ENCODE measurements at places on chromosomes 6 and 20.

GRCh38 chr20:37798312-37798711, 104.5 kb downstream of the CTNNBL1 start:
- DNase-seq, result no peak

- DNase-seq, result no peak
These were observed 98.4 kb upstream of the ADTRP start for GRCh38 chr6:11876934-11877433.

DNA sequence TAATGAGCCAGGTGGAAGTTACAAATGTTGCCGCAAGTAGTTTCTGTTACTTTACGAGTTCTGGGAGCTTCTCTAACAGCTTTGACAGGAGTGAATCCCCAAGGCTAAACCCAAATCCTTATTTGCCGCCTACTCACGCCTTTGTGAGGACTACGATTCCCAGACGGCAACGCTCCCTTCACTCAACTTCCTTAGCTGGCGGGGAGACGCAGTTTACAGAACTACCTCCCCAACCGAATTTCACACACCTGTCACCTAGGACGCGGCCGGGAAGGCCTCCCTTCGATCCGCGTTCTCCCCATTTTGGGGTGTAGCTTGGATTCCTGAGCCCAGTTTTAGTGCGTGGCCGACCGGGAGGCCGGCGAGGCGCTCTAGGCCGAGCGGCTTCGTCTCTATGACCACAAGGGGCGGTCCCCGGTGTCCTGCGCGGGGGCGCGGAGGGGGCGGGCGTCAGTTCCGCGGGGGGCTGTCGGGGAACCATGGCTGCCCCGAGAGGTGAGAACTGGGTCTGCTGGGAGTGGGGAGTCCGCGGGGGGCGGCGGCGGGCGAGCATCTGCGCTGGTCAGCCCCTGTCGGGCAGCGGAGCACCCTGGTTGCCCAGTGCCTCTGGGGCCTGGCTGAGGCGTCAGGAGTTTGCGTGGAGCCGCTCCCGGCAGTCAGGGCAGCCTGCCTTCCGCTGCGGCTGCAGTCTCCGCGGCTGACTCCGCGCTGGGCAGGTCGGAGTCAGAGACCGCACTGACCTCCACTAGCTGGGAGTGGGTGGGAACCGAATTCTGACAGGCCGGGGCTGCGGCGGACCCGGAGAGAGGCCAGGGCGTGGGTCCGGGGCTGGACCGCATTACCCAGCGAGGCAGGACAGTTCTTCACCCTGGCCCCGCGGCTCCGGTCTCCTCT, at the start of gene SLC35A1:
Gene SLC35A1 (plus strand): TSS at position 450 of the 894 bp plus-strand sequence. CDS start 30 bp downstream, at position 480.
- DNase-seq, result no peak

- no peak for DNase-seq
These were observed 14.5 kb downstream of the ZNF76 start for GRCh38 chr6:35273822-35274559.

DNA sequence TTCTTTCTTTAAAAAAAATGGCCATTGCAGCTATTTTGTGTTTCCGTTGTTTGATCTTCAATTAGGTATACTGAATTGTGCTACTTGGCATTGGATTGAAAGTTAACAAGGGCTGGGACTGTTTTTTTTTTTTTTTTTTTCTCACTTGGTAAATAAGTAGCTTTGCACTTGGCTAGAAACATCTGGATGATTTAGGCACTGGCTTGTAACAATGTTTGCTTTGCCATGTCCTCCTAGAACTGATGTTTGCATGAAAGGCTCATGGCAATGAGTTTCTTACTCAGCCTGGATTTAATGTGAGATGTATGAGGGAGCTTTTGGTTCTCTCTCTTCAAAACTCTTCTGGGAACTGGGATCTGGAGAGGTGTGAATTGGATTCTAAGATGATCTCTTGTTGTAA, 414.1 kb downstream of the CDH26 start:
- no peak for DNase-seq

DNA sequence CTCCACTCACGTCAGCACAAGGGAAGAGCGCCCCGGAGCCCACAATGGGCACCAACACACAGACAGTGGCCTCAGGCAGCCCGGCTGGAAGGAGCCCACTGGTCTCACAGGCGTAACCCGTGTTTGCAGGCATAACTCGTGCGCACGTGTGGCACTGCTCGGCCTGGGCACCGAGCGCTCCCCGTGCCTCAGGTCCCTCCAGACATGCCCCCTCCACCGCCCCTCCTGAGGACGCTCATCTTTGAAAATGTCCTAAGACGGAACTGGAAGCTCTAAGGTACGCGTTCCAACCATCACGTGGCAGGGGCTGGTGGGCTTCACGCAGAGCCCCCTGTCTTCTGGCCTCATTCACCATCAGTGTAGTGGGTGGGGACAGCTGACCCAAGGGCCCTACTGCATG, 44.6 kb downstream of the SSR1 start:
- DNase-seq, result no peak

DNA sequence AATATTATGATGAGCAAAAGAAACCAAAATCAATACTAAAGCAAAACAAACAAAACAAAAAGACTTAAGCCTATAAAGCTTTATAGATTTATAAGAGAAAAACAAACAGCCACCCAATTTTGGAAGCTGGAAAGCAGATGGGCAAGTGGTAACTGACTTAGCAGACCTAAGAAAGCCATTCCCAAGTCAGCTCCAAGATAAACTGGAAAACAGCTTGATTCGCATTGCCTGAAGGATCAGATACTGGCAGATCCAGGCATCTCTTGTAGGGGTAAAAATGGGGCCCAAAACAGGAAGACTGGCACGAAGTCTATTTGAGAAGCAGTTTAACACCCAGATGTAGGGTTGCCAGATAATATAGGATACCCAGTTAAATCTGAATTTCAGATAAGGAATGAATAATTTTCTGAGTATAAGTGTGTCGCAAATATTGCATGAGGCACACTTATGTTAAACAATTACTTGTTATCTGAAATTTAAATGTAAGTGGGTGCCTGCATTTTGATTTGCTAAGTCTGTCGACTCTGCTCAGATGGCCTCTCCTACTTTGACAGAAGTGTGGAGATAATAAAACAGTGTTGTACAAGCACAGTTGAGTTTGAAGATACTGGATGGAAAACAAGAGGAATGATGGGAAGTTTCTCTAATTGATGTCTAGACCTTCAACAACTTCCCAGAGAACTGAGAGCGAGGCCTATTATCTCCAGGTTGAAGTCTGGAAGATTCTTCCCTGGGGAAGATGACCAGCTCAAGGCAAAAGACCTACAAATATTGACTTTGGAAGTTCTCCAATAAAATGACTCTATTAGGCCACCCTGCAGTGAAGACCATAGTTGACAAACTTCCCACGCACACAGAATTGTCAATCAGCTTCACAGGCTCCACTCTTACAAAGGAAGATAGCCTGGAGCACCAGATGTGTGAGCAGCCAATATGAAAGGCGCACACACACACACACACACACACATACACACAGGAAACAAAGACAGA, 113.4 kb downstream of the FAM50B start:
- no peak for DNase-seq

DNA sequence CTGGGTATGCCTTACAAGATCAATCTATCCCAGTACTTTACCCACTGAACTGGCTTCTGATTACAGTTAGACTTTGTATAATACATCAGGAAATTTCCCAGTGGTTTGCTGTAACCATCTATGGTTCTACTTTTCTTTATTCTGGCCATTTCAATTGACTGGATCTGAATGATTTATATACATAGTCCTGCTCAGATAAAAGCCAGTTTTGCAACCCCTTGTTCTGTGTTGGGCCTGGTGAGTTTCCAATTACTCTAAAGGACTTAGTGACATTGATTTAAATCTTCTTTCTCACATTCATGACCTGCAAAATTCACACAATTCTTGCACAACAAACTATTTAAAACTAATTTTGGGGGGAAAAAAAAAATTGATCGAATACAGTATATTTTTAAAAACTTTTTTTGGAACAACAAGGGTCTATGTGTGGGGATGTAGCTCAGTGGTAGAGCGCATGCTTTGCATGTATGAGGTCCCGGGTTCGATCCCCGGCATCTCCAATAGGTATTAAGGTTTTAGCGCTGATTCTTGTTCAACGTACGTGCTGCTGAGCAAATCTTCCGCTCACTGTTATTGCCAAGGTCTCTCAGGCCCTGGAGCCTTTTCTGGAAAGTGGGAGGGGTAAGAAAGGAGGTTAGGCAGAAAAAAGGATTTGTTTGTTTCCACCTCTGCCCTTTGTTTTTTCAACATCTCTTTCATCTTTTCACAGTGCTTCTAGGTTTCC, 117.5 kb downstream of the GPX5 start:
- DNase-seq, result no peak

GRCh38 chr20:45238139-45238538, 16.2 kb downstream of the SLPI start:
- DNase-seq, result no peak

DNA sequence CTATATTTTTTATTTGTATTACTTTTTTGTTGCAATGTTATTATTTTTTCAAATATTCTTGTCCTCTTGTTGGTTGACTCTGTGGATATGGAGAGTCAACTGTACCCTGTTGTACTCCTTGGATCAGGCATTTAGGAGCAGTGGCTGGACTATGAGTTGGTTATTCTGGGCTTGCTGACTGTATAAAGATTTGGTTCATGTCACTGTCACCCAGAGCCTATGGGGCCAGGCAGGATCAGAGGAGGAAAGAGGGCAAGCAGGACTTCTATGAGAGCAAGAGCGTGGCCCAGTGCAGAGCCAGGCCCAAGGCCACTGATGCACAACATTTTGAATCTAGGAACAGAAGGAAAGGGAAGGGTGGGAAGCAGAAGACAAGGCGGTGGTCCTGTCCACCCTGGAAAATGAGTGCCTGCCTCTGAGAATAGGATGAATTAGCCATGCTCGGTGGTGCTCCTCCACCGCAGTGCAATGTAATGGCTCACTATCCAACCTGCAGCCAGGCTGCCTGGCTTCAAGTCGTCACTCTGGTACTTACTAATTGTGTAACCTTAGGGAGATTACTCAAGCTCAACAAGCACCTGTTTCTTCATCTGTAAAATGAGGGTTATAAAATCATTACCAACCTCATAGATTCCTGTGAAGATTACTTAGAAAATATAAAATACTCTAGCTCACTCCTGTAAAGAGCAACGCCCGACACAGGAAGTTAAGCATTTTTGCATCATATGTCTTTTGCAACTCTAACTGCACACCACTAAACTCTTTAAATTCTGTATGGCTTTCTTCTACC, 192.1 kb downstream of the KCNQ5 start:
- DNase-seq, result no peak

GRCh38 chr20:41386502-41387427, 20.1 kb upstream of the EMILIN3 start:
- DNase-seq, result no peak

GRCh38 chr20:58900397-58900796, 47.9 kb downstream of the GNAS start:
- DNase-seq, result no peak

- DNase-seq, result no peak
These were observed at the start of gene GNAS-AS1 for GRCh38 chr20:58850693-58851174. Gene GNAS-AS1 (minus strand): TSS chr20:58850902.

DNA sequence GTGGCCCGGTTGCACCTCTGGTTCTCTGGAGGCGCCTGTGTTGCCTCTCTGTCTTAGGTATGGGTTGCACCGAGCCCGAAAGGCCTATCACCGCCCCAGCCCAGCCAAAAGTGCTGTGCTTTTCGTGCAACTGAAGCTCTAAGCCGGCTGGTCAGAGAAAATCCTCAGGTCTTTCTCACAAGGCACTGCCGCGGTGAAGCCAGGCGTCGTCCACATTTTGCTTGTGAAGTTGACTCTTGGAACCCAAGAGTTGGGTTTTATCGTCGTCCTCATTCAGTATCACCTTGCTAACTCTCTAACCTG, 726 bp upstream of the EMILIN3 start:
- no peak for DNase-seq

- no peak for DNase-seq
These were observed 67.3 kb downstream of the ADTRP start for GRCh38 chr6:11711003-11711983.

DNA sequence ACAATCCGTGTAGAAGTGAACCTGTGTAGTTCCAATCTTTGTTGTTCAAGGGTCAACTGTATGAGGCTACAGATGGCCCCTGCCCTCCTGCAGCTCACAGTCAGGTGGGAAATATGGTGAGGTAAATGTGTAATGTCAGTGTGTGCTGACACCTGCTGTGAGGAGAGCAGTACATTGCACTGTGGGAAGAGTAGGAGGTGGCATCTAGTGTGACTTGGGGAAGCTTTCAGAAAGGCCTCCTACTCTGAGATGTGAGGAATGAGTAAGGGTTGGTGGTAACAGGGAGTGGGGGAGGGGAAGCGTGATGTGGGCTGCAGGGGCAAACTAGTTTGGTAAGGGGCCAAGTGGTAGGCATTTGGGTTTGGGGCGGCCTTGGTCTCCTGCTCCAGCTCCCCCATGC, 188.8 kb downstream of the FARS2 start:
- DNase-seq, result no peak

- no peak for DNase-seq
These were observed 15.4 kb downstream of the EZR start for GRCh38 chr6:158803733-158804143.

- no peak for DNase-seq
These were observed 13.8 kb downstream of the TFAP2A start for GRCh38 chr6:10401004-10401536.

DNA sequence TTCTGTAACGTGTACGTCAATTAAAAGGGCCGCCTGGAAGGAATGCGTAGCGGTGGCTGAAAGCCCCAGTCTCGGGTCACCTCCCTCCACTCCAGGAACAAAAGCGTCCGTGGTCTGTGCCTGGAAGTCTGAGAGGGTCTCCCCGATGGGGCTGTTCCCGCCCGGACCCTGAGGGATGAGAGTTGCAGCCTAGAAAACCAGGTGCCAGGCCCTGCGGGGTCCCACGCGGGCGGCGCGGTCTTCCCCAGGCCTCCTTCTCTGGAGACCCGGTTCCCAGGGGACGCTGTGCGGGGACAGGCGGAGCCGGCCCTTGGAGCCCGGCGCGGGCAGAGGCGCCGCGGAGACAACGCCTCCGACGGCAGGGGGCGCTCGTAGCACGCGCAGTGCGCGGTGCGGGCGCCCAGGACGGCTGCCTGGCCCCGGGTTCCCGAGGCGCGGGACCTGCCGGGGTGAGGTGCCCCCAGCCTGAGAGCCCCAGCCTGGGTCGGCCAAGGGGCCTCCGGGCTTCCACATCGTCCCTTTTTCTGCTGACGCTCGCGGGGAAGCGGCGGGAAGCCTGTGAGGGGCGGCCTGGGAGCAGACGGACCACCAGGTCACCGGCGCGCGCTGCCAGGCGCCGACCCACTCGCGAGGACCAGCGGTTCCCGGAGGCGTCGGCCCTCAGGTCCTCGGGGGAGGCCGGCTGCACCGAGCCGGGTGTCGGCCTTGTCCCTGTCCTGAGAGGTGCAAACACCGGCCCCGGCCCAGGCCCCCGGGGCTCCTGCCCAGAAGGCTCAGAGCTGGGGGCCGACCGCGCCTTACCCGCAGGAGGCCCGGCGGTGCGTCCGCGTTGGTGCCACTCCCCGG, 5.3 kb upstream of the FOXC1 start:
- DNase-seq, result no peak

All from cortex of kidney (tissue), 1 donor.